NCI-H446 (cell line): ENCODE measurements at places on chromosomes 1 and 21.

GRCh38 chr1:185654199-185654951 is 79.8 kb upstream of the HMCN1 start:
- no peak for DNase-seq

DNA sequence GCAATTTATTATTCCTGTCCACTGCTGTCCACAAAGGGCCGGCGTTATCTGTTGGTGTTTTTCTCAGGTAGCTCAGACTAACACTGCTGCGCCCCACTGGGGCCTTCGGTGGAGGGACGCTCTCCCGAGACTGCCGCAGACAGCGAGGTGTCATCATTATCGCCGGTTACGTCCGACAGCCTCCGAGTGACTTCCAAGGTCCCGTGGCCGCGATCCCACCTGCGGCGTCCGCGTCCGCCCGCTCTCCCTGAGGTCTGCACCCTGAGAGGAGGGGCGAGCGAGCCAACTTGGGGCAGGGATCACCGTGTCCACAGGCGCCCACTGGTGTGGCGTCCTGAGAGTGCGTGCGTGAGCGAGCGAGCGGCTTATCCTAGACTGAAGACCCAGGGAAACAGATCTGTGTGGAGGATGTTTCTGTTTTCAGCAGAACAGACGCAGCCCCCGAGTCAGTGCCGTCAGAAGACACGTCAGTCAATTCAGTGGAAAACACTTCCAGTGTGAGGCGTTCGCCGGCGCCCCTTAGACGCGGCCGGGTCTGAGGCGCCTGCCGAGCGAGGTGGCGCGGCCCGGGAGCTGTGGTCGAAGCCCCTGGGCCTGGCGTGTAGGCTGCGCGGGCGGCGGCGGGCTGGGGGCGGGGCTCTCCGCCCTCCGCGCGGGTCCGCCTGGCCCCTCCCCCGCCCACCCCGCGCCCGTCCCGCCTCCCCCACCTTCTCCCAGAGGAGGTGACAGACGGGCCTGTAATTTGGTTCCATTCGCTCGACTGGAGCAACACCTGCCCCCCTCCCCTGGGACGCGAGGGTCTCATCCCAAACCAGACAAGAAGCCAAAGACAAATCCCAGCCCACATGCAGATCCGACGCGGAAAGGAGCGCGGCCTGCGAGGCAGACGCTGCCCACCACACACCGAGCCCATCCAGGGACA is 12.6 kb downstream of the NHLH2 start:
- no peak for DNase-seq

DNA sequence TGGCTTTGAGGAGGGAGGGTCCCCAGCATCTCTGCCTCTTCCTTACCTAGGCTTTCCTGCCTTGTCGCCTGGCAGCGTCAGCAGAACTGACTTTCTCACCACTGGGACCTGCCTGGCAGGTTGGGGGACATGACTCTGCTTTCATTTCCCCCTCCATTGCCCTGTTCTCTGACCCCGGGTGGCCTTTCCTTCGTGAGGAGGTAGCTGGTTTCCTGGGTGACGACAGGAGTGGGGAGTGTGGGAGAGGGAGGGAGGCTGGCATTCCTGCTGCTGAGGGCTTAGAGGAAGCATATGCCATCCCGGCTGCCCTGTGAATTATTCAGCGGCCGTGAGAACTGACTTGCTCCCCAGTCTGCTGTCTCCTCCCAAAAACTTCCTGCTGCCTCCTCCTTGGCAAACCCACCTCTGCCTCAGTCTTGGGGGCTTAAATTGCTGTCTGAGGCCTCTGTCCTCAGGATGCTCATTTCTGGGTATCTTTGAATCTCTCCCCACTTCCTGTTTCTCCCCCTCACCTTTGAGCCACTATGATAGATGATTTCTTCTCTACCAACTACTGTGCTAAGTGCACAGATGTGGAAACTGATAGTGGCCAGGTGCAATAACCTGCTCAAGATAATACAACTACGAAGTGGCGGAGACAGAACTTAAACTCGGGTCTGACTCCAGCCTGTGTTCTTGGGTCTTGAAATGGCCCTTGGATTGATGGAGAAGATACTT is 182.0 kb upstream of the CSF3R start:
- no peak for DNase-seq

GRCh38 chr21:39715804-39716397 is 29.1 kb upstream of the IGSF5 start:
- no peak for DNase-seq

GRCh38 chr1:171081763-171082201 is 8.9 kb upstream of the FMO3 start:
- DNase-seq = no peak

DNA sequence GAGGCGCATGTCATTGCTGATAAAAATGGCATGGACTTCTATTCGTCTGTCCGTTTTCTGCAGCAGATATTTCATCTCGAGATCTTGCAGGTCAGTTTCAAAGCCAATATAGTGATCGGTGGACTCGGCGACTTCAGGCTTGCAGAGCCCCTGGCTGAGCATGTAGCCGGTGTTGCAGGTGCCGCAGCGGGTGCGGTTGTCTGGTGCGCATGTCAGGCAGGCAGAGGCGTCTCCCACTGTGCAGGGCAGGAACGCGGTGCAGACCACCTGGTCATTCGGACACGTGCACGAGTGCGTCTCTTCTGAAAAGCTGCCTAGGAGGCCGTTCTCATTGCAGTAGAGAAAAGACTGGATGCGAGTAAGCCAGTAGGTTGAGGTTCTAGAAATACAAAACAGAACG is 378.9 kb downstream of the BRINP3 start:
- DNase-seq = no peak

DNA sequence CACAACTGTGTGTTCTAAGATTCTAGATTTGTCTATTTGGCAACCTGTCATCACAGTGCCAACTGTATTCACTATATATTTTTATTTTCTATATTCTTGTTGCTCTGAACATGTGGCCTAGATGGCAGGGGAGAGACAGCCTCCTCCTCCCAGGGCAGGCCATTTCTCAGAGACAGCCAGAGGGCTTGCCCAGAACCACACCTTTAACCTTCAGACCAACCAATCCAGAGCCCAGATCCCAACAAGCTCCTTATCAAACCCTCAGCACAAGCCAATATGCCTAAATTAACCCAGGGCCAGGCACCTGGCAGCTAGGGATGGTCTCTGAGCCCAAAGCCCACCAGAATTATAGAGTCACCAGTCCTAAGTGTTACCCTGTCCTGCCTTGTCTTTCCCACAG is 19.3 kb downstream of the TRIM11 start:
- DNase-seq = no peak

- DNase-seq = no peak
These were observed 76.6 kb downstream of the NGF start for GRCh38 chr1:115261496-115261895.

DNA sequence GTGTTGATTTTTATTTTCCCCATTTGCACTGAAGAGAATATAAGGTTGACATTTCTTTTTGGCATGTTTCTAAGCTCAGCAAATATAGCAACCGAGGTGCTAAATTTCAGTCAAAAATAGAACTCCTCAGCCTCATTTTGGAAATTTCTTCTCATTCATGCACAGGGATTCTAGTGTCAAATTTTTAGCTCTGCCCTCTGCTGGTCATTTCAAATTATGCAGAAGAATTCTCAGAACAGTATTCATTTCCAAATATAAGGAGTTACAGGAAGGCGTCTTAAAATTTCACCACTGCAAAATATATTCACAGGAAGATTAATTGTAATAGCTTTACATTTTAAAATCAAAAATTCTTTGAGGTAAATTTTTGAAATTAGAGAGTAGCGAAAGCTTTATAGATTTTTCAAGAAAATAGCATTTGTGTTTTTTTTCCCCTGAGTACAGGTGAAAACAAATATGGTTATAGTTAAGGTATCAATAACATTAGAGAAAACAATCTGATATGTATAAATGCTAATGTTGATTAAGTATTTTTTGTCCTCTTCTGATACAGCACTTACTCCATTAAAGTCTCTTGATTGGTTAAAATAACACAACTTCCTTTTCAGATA is 57.9 kb downstream of the FMN2 start:
- DNase-seq = peak; percentile 38

DNA sequence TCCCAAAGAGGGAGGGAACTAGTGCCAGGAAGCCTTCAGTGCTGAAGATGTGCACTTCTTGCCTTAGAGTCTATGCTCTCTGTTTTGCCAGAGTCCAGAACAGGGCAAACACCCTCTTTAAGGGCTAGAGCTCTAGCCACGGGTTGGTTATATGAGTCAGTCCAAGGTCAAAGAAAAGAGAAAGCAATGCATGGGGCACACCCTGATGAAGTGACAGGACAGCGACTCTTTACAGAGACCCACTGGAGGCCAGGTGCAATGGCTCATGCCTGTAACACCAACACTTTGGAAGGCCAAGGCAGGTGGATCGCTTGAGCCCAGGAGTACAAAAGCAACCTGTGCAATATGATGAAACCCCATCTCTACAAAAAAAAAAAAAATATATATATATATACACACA is 86.1 kb downstream of the TGFBR3 start:
- DNase-seq = no peak

GRCh38 chr1:19640363-19641316 is 3.5 kb upstream of the NBL1 start:
- peak; percentile 40 for DNase-seq
